ENCODE measurements at places on chromosomes 5 and 9. TPM values are rescaled to one million over a fixed set of nuclear protein-coding genes. Genes with fewer than 3 reads are reported as not detected.

Gene FST
- total RNA-seq: 3.9 TPM

Gene WNT8A
- total RNA-seq: not detected

Gene CA9
- total RNA-seq: 1.6 TPM

Gene PPP6C
- 27.3 TPM for total RNA-seq

DNA sequence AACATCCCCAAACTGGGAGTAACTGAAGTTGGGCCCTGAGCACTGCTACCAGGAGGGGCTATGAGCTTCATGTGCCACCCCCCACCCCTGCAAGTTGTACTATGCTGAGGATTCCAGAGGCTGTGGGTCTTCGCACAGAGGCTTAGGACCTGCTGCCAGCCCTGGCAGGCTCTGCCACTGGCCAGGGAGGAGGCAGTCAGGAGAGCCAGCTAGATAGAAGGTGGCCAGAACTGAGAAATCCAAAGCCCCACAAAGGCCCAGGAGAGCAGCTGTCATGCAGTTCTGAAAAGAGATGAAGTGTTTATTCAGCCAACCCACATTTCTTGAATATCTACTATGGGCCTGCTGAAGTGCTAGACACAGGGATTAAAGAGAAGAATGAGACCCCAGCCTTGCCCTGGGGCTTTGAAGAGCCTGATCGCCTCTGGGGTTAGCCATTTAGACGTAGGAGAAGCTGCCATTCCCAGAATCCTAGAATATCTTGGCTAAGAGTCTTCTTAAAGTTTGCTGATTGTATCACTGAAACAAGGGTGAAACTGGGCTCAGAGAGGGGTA, 1.4 kb downstream of the ALAD start:
- DNase-seq: peak; percentile 38

- peak; percentile 57 for DNase-seq
Observed at GRCh38 chr5:51544031-51544785, 161.0 kb downstream of the ISL1 start.

- no peak for DNase-seq
Observed at GRCh38 chr5:141809380-141810096, 68.7 kb downstream of the PCDH1 start.

DNA sequence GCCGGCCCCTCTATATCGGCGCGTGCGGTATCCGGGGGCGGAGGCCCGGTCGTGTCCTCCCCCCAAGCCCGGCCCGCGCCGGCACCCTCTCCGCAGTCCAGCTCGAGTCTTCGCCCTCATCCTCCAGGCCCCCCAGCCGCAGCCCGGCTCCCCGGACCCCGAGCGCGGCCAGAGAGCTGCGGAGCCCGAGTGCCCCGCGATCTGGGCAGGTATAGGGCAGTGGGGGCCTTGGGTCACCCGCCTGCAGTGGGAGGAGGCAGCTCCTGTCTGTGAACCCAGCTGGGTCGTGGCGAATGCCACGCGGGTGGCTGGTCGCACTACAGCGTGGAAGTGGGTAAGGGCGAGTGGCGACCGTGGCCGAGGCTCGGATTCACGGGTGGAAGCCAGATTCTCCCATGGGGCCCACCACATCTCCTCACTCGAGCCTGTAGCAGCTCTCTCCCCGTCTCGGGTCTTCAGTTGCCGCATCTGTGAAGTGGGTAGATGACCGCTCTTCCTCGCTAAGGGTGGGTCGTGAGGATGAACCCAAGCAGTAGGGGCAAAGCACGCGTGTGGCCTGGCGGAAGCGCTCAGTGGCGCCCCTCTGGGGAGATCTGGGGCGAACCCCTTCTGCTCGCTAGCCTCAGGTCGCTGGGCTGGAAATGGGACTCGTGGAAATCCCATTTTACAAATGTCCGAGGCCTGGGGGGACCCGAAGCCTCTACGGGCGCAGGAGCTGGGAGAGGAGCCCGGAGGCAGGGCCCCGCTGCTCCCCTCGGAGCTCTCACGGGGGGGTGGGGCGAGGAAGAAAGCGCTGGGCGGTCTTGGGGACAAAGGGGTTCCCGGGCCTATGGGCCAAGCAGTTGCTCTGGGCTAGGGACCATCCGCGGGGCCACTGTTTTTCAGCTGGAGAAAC, 1.9 kb downstream of the NR5A1 start:
- DNase-seq: no peak

DNA sequence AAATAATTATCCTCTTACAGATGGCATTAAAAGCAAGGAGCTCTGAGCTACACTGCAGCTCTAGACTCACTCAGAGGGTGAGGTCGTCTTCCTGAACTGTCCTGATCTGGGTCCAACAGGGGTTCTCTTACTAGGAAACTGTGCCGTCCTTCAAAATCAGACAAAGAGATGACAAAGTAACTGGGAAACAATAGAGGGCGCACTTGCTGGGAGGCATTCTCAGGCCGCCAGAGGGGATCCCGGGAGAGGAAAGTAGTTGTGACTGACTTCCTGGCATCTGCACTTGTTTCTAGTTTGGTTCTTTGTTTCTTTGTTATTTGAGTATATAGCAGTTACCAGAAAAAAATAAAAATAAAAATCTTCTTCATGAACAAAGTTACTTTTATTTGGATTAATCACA, 142.9 kb upstream of the MSX2 start:
- peak; percentile 54 for DNase-seq

All from lung (tissue), 17 donors.